ENCODE measurements at places on chromosomes 12 and 14.

DNA sequence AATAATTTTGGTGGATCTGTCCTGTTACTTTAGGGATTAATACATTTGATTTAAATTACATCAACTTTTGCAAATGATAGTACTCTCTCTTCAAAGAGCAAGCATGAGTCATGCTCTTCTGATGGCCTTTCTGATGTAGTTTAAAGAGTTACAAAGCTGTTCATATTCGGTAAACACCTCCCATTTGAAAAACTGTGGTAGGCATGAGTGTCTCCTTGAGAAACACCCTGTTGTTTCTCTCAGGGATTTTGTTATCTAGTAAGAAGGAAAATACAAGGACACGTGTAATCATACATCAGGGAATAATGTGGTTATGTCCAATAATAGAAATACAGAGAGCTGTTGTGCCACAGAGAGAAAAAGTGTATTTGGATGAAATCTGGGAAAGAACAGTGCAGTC lies 53.3 kb upstream of the E2F7 start:
- DNase-seq: no peak

DNA sequence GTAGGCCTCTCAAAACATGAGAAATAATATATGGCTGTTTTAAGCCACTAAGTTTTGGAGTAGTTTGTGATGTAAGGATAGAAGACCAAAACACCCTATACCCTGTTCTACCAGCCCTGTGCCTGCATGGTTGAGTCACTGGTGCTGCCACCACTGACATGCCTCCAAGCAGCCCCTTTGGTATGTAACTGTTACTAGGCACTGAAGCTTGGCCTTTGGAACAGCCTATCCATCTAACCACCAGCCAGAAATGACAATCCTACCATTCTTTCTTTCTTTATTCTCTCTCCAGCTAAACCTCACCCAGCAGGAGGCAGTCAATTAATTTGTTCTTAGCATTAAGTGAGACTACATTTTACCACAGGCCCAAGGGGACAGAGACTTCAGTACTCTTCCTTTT lies 240.3 kb downstream of the MSRB3 start:
- DNase-seq: no peak

DNA sequence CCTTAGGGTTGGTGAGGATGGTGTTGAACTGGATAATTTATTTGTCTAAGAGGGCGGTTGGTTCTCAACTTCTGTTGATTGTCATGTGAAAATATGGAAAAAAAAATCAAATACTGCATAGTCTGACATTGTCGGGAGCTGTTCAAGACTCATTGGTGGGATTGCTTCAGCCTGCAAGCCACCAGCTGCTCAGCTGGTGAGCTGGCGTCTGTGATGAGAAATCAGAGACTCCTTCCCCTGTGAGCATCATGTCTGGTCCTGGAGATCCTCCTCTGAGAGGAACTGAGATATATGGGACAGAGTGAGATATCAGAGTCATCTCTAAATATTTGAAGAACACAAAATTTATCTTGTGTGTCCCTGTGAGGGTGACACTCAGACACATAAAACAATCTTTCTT lies 49.9 kb downstream of the TRIM9 start:
- no peak for DNase-seq

DNA sequence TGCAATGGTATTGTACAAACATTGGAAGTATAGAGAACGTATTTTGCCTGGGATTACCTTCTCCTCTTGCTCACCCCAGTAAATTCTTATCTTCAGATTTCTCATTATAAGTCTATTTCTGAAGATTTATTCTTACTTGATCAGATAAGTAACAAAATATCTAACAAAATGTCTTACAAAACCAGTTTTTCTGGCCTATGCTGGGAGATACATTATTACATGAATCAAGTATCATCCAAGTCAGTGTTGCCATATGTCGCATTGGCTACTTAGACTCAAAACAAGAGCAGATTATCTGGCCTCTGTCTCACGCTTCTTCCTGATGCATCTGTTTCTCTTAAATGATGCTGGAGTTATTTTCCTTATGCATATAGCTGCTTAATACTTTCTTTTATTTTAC lies 408.5 kb downstream of the CCER1 start:
- DNase-seq: no peak

DNA sequence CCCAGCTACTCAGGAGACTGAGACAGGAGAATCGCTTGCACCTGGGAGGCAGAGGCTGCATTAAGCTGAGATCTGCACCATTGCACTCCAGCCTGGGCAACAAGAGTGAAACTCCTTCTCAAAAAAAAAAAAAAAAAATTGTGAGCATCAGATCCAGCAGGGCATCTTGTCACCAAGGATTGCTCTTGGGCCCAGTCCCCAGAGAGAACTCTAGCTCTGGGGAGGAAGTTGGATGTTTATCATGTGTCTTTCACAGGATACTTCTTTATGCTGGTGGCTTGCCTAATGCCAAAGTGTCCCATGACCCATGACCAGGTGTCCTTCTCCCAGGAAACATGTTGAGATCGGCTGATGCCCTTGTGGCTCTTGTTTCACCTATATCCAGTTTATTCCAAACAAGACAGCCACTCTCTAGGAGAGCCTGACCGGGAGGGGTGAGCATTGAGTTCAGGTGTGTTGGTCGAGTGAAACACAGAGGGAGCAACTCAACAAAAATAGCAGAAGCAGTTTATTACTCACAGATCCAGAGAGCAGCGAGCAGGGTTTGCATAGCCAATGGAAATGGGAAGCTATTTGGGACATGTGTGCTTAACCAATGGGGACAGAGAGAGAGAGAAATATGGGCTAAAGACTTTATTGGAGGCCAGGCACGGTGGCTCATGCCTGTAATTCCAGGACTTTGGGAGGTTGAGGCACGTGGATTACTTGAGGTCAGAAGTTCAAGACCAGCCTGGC lies 6.6 kb upstream of the TCHP start:
- DNase-seq: no peak

DNA sequence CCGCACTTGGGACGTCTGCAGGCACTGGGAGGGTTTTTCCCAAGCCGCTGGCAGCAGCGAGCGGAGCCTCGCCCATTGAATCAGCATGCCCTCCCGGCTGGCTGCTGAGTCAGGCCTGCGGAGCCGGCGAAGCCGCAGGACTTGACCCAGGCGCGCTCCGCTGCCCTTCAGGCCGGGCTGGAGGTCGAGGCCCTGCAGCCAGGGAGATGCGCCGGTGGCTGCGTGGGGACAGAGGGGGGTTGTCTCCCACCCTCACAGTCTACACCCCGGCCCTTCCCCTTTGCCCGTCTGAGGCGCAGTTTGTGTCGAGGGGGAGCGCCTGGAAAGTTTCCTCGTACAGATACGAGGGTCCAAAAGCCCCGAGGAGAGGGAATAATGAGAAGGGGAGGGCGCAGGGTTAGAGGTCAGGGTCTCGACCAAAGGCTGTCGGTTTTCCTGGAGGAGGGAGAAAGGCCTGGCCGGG lies 759 bp upstream of the KLC1 start:
- no peak for DNase-seq

- no peak for DNase-seq
Measured at GRCh38 chr12:115811045-115811444, 466.4 kb downstream of the MED13L start.

- DNase-seq: no peak
Measured at GRCh38 chr14:85159726-85160125, 370.2 kb upstream of the FLRT2 start.

DNA sequence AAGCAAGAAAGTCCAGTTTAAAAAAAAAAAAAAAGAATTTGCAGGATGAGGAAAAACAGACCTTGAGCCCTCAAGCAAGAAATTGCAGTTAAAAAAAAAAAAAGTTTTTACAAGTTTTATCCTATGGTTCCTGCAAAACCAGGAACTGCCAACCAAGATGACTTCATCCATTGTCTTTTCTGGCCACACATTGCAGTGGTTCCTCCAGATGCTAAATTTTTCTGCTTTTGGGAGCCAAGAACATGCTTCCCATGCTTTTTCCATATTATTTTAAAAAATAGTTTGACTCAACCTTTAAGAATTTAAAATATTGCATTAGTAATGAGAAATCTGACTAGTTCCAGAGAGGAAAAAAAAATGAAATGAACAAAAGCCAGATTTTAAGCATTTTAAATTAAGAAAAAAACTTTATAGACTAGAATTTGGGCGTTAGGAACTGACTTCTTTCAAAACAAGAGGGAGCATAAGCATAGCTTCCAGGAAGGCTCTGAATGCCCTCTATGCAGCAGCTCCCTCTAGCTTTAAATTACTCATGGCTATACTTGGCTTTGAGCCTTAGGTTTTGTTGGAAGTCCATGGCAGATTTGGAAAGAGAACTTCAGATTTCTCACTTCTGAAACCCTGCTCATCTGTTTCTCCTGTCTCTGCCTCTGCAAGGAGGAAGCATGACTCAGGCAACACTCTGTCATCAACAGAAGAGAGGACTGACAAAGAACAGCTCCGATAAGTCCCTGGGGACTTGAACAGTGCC lies 124.5 kb downstream of the GPR65 start:
- no peak for DNase-seq

DNA sequence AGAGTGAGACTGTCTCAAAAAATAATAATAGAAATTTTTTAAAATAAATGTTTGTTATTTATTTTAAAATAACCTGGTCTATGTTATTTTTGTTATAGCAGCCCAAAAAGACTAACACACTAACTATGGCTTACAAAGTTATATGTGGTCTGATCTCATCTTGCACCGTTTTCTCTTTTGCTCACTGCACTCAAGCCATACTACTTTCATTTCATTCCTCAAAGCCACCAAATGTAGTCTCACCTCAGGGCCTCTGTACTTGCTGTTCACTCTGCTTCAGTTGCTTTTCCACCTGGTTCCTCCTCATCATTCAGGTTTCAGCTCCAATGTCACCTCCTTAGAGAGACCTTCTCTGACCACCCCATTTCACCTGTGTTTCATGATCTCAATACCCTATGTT lies 55.2 kb upstream of the MDM1 start:
- DNase-seq: no peak

DNA sequence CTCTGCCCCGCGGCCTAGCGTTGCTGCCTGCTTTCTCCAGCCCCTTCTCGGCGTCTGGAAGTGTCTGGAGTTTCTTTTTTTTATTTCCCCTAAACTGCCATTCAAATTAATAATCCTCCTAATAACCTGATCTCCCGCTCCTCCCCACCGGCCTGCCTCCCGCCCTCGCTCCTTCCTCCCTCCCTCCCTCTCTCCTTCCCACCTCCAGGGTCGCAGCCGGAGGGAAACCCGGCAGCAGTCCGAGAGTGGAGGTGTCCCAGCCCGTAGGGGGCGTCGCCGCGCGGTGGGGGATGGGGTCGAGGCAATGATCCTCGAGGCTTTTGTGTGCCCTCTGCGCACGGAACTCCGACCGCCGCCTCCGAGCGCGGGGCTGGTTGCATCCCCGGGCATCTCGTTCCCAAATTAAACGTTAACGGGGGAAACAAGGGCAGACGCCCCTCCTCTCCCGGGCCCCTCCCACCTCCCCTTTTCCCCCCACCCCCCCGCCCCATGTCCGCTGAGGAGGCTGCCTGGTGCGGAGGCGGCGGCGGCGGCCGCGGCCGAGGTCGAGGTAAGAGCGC lies 1.0 kb upstream of the SOCS2 start:
- DNase-seq: no peak

DNA sequence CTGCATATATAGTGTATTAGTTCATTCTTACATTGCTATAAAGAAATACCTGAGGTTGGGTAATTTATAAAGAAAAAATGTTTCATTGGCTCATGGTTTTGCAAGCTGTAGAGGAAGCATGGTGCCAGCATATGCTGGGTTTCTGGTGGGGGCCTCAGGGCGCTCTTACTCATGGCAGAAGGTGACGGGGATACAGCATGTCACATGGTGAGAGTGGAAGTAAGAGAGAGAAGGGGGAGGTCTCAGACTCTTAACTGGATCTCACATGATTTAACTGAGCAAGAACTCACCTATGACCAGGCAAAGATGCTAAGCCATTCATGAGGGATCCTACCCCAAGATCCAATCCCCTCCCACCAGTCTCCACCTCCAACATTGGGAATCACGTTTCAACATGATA lies 15.9 kb upstream of the PAWR start:
- no peak for DNase-seq

DNA sequence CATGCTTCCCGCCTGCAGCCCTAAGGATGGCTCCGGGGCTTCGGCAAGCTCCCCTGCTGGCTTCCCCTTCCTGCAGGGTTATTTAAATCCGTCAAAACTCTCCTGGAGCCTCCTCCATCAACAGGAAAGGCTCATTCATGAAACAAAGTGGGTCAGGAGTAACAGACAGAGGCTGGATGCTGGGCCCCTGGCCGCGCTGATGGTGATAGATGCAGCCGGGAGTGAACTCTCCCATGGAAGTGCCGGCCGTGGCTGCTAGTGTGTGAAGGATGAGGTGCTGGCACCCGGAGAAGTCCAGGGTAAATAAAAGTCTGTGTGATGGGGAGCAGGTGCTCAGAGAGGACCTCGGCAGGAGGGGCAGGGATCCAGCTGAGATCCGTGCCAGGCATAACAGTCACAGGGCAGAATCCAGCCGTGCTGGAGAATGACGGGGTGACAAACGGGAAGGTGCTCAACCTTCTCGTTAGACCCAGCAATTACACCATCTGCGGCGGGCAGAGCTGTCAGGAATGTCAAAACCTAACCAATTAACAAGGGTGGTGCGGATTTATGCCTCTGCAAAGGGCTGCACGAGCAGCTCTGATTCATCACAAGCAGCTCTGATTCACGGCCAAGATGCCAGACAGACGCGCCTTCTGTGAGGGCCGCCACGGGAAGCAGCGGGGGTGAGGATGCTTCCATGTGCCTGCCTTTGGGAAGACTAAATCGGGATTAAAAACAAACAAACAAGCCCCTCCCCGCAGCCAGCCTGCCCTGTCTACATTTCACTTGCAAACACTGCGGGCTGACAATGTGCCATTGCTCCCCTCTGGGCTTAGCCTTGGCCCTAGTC lies 55.6 kb downstream of the SYNE3 start:
- no peak for DNase-seq
